ENCODE measurements at places on chromosomes 2 and 18.

GRCh38 chr2:54456612-54457322 lies 640 bp downstream of the SPTBN1 start:
- no peak for DNase-seq

DNA sequence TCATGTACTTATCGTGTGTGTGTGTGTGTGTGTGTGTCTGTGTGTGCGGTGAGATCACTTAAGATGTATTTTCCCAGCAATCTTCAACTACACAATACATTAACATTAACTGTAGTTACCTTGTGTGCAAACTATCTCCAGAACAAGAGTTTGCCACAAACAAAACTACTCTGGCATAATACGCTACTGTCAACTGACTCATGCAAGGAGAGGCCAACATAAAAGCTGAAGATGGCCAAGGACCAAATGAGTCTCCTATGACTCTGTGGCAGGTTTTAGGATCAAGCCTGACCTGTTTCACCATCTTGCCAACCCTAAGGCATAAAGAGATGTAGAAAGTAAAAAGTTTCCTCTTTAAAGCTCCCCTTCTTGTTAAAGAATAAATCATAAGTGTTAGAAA lies 20.1 kb downstream of the CYB5A start:
- no peak for DNase-seq

- no peak for DNase-seq
Measured at GRCh38 chr18:46322941-46323340, 218.8 kb downstream of the HAUS1 start.

GRCh38 chr2:20723543-20723942 lies 56.6 kb downstream of the GDF7 start:
- no peak for DNase-seq

DNA sequence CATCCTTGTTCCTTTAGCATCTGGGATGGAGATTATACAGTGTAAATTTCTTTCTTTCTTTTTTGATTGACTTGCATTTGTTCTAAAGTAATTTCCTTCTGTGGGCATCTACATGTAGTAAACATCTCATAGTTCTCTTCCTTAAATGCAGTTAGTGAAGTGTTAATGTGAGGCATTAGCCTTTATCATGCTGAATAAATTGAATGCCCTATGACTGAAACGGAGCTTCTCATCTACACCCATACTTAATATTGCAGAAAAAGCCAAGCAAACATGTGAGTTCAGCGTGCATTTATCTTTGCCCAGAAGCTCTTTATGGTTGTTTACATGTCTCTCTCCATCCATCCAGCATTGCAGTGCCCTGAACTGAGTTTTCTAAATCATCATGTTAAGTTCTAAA lies 58.3 kb downstream of the LYPD1 start:
- DNase-seq = no peak

DNA sequence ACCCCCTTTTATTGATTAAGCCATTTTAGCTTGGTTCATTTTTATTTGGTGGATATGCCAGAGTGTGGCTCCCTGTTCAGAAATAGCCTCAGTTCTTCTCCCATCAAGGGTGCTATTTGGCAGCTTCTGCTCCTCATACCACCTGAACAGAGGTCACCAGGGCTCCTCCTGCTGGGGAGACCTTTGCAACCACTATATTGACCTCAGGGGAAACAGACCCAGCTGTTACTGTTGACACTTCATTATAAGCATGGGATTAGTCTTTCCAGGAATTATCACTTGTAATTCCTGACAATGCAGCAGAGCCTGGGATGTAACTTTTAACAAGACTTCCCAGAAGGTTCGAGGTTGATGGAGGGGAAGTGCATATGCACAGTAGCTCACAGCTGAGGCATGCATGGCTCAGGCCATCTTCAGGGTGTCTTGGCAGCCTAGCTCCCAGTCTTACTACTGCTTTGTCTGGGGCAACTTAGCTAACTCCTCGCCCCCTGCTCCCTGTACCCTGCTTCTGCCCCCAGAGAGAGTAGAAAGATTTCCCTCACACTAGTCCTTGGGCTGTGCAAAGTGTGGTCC lies 239.4 kb upstream of the SPRED2 start:
- no peak for DNase-seq

DNA sequence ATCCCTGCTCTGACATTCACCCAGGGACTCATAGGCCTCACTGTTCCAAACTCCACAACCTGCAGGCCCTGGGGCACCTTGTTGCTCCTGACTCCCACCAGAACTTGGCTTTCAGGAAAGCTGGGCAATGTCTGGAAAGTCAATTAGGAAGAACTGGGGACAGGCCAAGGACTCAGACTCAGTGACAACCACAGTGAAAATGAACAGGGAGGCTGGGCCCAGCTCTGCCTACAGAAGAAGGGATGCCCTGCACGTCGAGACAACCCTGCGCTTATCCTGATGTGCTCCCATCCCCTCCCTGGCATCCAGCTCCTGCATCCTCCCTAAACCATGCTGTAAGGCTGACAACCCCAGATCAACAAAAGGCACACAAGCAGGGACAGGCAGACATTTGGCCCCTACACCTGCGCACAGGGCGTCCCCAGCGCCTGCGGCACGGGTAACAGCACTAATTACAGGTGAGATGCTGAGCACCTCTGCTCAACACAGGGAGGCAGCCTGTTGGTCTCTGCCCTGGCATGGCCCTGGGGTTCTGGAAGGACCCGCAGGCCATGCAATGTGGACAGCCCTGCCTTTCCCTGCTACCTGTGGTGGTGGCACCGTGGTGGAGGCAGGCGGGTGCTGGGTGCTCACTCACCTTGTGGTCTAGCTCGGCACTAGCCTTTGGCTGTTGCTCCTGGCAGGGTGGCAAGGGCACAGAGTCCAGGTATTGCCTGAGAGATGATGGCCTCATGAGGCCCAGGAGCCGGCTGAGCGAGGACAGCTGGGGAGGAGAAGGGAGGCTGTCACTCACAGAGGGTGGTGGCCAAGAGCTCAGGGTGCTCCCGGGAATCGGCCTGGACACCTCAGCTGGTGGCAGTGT lies 23.6 kb upstream of the SEMA4C start:
- no peak for DNase-seq

DNA sequence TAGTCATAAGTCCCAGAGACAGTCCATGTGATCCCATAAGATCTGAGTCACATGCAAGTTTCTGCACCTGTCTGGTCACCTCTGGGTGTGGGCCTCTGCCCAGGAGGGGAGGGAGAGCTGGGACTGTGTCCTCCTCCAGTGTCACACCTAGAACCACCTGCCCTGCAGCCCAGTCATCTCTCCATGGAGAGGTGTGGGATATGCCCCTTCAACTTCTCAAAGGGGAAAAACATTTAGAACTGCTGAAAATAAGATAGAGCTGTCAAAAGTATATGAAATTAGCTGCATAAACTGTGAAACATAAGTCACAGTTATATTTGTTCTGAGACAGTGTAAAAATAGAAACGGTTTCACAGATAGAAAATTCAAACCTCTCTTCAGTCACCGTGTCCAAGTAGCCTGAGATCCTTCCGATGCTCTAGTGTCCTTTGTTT lies 55.4 kb downstream of the NGEF start:
- DNase-seq = no peak

DNA sequence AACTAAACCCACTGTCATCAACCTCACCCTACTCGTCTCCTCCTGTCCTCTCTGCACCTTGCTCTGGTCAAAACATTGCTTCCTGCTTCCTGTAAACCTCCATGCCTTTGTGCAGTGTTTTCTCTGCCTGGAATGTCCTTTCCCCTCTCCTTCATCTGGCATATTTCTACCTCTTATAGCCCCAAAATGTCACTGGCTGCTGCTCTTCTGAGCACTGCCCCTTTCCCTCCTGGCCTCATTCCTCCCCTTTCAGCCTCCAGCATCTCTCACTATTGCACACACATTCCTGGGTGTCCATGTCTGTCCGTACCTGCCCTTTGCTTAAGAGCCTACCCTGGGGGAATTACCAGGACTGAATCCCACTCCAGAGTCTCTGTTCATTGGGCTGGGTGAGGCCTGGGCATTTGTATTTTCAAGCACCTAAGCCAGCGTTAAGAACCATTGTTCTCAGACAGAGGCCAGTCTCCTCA lies 84.9 kb downstream of the MOGAT1 start:
- DNase-seq = no peak

- DNase-seq = no peak
Measured at GRCh38 chr2:119699016-119699606, 20.1 kb downstream of the TMEM177 start.

DNA sequence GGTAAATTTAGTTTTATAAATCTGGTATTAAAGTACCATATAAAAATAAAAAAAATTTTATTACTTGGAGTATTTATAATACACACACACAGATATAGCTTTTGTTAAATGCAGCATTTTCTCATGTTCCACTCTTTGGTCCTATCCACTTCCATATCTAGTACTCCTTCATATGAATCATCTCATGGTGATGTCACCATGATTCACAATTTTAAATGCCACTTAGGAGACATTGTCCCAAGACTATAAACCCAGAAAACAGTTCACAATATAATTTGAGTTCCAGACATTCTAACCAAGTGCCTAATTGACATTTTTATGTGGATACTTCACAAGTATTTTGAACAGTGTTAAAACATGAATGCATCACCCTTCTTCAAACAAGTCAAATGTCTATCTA lies 1398.3 kb downstream of the DSC3 start:
- DNase-seq = no peak

DNA sequence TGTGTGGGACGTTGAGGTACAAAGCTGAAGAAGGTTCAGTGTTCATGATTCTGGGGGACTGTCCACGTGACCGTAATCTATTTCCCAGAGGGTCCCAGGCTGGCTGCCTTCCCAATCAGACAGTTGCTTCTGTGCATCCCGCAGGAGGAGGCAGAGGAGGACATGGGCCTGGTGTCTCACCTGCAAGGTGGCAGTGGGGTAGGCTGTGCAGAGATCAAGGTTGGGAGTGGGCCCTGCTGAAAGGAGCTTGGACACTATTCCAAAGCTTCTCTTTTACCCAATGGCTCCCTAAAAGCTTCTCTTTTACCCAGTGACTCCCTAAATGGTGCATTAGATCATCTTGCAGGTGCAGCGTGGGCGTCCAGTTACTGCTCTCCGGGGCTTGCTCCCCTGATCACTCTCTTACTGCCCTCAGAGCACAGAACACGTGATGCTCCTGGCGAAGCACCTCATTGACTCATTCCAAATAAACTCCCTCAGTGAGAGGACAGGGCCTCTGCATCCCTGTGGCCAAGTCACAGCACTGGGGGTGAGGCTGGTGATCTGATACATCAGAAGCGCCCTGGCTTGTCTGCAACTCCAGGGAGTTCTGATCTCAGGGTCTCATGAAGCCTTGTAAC lies 41.5 kb downstream of the RNF144A start:
- no peak for DNase-seq

GRCh38 chr2:62034715-62035114 lies 129.2 kb downstream of the COMMD1 start:
- no peak for DNase-seq

DNA sequence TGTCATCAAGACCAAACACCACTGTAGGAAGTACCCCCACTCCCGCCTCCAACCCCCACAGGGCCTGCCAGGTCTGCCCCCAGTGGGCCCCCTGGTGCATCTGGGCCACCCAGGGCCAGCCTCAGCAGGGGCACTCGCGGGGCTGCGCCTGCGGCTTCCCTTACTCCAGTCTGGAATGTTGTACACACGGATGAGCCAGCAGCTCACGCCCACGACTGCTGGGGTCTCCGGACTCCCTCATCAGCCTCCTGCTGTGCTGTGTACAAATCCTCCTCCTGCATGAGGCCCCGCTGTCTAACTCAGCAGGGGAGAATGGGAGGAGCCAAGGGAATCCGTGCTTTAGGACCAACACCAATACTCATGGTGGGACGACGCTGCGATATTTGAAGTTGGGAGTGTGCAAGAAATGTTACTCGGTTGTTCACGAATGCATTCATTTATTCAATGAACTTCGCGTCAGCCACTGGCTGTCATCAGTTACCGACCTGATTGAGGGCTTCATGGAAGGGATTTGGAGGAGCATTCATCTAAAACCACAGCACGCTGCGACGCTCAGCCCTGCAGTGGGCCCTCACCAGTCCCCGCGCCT lies 654 bp upstream of the ASB1 start:
- DNase-seq = no peak

DNA sequence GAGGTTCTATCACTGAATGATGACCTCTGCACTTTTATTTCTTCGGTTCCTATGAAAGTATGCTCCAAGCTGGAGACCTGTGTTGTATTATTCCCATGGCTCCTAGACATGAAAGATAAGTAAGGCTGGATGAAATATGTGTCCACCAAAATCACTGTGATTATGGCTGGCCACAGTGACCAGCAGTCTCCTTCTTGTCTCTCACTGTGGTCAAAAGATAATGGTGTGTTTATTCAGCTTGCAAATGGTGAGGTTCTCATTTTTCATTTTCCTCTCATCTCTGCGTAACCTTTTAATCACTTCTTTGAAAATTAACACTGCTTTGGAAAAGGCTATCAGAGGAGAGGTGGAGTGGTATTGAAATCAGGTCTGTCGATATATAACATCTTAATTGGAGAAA lies 107.8 kb upstream of the DAPL1 start:
- DNase-seq = no peak

GRCh38 chr2:158778243-158778642 lies 16.9 kb upstream of the DAPL1 start:
- DNase-seq = no peak

- no peak for DNase-seq
Measured at GRCh38 chr18:5630057-5630899, 86.5 kb upstream of the EPB41L3 start.

DNA sequence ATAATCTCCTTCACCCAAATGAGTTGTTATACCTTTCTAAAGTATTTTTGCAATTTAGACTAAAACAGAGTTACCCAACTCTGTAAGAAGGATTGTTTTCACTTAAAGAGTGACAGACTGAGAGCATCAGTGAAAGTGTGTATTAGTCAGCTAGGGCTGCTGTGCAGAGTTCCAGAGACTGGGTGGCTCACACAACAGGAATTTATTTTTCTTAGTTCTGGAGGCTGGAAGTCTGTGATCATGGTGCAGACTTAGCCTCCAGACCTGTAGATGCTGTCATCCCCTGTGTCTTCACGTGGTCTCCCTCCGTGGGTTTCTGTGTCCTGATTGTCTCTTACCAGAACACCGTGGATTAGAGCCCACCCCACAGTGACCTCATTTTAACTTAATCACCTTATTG lies 40.0 kb downstream of the BCL2L11 start:
- DNase-seq = no peak

DNA sequence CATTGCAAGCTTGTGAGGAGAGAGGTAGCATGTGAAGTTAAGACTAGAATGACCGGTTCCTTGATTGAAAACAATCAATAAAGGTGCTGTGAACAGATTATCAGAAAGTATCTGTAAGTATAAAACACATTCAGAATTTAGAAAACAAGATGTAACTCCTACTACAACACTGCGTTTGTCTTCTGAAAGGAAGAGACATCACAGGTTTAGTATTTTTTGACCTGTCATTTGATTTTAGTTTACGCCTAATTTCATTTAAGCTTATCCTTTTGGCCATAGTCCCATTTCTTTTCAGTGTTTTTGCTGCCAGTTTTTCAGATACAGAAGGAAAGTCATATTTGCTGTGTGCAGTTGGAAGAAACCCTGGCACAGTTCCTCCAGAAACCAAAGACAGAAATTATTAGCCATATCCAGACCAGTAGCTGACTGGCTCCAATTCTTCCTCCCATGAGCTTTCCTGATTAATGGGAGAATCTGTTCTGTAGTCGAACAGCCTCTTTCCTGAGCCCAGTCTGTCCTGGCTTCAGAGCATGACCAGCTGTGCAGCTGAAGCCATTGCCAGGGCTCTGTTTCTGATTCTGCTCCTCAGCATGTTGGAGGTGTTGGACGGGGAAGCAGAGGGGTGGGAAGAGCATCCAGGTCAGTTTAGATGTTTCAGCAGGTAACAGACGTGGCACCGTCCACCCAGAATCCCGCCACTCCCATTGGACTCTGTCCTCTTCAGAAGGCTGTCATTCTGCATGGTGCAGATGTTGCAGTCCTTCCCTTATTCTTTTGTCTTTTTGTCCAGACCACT lies 61.0 kb downstream of the CRIM1 start:
- DNase-seq = no peak

Measured in activated gamma-delta T cell (primary cell).